Heart left ventricle (tissue), 16 donors: ENCODE measurements at places on chromosomes 11 and 22. TPM values are rescaled to one million over a fixed set of nuclear protein-coding genes. Genes with fewer than 3 reads are reported as not detected.

DNA sequence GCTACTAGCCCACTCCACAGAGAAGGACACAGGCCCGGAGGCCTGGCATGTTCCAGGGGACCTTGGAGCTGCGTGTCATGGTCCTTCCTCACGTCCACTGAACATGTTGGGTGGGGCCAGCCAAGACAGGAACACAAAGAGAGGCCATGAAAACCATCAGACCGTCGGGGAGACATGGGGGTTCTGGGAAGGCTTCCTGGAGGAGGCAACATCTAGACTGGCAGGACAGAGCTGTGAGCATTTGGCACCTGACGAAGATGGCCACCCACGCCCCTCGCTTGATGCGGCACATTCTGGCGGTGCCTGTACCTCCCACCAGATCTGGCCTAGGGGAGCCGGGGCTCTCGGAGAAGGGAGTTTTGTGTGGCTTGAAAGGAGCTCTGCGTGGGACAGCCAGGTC lies 24.7 kb upstream of the ARHGAP8 start:
- DNase-seq = no peak

DNA sequence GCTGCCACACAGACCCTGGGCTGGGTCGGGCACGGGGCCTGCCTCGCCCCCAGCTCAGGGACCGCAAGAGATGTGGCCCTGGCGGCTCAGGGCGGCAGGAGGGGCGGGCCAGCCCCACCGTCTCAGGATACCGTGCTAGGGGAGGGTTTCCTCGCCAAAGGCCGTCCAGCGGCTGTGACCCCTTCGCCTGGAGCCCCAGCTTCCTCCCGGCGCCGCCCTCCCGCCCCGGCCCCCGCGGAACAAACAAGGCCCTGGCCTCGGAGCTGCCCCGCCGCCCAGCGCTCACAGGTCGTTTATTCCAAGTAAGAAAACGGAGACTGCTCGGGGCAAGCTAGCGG lies 543 bp upstream of the AP2A2 start:
- peak; percentile 50 for DNase-seq

DNA sequence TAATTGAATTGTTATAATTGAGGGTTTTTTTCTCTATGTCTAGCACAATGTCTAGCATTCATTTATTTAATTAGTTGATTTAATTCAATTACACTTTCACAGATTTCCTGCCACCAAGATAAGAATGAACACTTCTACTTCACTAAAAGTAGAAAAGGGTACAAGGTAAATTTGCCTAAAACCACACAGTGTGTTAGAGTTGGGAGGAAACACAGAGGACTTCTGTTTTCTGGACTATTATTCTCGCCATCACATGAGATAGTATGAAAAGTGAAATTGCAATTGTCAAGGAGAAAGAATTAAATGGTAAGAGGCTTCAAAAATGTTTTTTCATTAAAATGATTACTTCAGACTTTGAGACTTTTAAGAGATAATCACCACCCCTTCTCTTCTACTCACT lies 109.5 kb downstream of the ETS1 start:
- no peak for DNase-seq

Gene OR5B21
- not detected for total RNA-seq

DNA sequence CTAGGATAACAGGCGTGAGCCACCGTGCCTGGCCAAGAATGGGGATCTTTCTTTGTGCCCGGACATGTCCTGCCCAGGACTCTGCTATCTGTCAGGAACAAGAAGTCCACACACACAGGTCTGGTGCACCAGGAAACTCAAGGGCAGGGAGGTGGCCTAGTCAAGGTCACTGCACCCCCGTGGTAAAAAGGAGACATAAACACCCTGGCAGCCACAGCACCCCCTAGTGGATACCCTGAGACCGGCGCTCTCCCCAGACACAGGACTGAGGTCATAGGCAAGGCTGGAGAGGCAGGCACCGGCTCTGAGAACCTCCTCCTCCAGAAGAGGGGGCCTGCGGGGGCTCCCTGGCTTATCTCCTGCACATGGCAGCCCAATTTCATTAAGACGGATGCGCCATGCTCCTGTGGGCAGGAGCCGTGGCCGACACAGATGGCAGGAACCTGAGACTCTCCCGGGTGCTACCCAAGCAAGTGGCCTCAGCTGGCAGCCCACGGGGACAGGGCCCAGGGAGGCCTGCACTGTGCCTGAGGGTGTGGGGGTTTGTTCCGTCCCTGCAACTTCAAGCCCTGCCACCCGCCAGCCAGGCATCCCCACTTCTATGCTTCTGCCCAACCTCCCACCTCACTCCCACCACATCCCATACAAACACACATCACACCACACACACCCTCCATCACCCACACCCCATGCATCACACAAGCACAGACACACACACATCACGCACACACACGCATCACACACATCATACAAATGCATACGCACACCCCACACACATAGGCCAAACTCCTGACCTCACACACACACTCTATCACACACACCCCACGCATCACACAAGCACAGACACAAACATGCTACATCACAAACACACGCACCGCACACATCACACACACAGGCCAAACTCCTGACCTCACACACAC lies 19.6 kb downstream of the MACROD1 start:
- DNase-seq = no peak

GRCh38 chr22:37739035-37739434 lies 42.2 kb downstream of the TRIOBP start:
- DNase-seq = peak; percentile 85

DNA sequence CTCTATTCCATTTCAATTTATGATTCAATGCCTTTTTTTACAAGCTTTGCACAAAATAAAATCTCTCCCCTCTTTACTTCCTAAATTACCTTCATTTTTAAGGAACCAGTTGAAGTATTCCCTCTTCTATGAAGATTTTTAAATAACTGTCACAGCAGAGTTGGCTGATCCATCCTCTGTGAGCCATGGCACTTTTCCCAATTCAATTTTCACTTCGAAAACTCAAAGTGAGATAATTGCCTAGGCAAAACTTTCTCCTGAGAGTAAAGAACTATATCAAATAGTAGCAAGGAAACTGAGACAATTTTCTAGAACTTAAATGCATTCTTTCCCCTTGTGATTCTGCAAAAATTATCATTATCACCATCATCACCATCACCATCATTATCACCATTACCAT lies 259.9 kb upstream of the ARHGAP20 start:
- DNase-seq = no peak

- DNase-seq = no peak
These were observed 7.4 kb downstream of the CNTF start for GRCh38 chr11:58629857-58630256.

- no peak for DNase-seq
These were observed 12.8 kb downstream of the SBF1 start for GRCh38 chr22:50461979-50462540.
